Activated T-cell treated with anti-CD3 and anti-CD28 coated beads, Interleukin-2, amount 50 U/mL, for 48 hours (primary cell): ENCODE measurements at places on chromosomes 16 and 17.
A peak's percentile ranks its signal among the peaks of the same experiment; 100 is the strongest.

- DNase-seq: no peak
These were observed 53.7 kb downstream of the RPA1 start for GRCh38 chr17:1883536-1883935.

DNA sequence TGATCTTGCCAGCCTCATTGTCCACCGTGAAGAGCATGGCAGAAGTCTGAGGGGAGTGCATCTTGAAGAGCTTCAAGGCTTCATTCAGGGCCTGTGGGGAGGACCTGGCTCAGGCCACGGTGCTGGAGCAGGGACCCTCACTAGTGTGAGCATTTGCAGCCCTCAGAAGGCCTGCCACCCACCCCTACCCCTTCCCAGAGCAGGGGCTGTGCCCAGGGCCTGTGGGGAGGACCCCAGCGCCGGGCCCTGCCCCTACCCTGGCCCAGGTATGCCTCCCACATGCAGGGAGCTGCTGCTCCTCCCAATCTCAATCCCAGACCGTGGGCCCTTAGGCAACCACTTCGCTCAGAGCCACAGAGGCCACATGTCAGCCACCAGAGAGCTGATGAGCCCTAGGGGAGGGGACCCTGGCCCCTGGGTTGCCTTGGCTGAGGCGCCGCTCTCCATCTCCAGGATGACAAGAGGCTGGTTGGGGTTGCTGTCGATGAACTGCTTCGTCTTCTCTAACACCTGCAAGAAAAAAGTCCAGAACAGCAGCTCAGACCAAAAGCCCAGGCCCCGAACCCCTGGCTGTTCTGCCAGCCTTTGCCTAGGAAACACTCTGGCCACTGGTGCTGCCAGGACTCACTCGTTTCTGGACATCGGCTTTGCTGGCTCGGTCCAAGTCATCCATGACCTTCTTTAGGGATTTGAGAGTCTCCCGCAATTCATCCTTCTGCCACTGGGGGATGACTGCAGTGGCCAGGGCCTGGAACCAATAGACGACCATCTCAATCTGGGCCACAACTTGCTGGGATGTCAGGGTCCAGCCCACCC, 1.8 kb upstream of the EXOSC6 start:
- DNase-seq: peak; percentile 62

DNA sequence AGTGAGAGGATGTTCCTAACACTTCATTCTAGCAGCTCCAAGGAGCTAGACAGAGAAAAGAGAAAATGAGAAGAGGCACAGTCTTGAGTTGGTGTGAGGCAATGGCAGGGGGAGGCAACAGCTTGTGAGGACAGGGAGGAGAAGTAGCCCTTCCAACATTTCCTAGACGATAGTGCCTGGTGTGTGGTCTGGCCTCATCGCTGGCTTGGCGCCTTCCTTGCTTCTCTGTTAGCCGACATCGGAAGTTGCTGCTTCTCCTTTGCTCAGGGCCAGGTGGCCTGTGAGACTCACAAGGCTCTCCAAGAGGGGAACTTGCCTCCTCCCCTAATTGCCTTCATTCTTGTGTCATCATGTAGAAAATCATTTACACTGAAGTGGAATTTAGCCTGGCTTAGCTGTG, 208.7 kb downstream of the MAP2K4 start:
- DNase-seq: no peak

DNA sequence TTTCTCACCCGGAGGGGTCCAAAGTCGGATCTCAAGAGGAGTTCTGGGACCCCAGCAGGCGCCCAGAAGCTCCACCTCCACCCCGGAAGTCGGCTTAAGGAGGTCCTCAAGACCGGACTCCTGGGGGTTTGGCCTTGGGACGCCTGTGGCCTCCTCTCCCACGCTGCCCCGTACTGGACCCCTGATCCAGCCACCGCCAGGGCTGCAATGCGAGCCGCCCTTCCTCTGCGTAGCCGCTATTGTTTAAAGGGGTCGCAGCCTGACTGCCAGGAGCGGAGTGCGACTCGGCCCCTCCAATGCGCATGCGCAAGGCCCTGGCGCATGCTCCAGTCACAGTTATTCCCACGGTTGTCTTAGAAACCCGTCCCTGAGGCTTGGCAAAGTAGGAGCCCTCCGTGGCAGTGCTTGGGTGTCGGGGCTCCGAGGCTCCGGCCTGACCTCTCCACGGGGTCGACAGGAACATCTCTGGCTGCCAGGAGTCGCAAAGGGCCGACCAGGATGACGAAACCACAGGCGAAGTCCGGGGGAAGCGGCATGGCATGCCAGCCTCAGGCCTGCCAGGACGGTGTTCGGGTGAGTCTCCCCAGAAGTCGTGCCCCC, 719.0 kb downstream of the KCNJ18 start:
- DNase-seq: no peak

- DNase-seq: no peak
These were observed 63.0 kb upstream of the CLEC18A start for GRCh38 chr16:69888005-69888590.

DNA sequence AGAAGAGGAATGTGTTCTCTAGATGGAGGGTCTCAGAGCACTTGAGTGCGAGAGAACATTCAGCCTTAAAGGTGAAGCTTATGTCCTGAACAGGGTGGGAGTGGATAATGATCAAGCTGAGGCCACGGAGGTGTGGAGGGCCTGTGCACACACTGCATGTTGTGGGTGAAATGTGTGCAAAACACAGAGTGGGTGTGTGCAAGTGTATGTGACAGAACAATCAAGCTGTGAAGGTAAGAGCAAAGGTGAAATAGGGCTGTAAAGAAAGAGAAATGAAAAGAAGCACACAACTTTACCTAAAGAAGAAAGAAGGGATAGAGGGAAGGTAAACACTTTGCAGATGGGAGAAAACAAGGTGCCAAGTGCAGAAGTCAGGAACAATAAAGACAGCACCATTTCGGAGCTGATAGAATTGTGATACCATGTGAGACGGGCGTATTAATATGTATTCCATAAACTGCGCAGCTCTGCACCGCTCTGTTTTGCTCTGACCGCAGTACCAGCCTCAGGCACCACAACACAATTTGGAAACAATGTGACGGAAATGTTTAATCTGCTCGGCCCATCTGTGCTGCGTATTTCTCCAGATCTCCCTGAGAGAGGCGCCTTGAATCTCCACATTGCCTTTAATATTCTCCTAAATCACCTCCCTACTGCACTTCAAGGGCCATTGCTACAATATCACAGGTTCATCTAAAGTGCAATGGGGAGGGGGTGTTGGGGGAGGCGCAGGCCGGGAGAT, 40.6 kb downstream of the SNX11 start:
- no peak for DNase-seq

DNA sequence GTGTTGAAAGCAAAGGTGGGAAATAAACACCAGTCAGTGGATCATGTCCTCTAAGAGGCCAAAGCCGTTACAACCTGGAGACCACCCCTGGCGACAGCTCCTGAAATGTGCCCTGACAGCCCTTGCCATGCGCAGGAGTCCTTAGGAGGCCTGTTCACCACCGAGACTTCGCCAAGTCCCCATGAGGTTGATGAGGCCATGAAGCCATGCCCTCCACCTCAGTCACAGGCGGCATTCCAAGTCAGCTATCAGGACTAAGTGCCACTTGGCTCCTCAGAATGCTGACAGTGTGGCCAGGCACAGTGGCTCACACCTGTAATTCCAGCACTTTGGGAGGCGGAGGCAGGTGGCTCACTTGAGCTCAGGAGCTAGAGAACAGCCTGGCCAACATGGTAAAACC, 27.1 kb downstream of the ADAM11 start:
- DNase-seq: no peak

DNA sequence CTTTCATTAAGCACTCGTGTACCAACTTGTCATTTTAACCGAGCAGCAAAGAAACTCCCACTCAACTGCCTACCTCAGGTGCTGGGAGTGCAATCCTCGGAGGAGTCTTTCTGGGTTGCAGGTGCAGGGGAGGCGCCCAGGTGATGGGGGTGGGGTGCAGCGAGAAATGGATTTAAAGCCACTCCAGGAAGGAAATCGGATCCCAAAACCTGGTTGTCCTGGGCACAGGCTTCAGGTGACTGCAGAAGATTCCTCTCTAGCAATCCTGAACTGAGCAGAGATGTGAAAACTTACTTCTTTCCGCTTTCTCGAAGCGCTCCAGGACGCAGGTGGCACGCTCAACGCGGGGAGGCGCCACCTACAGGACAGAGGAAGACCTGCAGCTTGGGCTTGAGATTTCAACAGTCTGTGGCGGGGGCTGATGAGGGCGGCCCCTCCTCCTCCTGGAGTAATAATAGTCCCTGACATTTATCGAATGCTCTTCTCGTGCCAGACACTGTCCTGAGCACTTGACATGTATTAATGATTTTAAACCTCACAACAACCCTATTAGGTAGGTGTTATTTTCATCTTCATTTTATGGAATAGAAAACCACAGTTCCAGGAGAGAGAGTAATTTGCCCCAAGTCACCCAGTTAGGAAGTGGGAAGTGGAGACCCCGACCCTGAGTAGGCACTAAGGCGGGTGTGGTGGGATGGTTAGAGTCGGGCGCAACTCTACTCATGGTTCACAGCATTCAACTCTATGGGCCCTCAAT, 27.2 kb upstream of the SKAP1 start:
- peak; percentile 80 for DNase-seq

- no peak for DNase-seq
These were observed 10.0 kb downstream of the USP32 start for GRCh38 chr17:60381958-60382357.

DNA sequence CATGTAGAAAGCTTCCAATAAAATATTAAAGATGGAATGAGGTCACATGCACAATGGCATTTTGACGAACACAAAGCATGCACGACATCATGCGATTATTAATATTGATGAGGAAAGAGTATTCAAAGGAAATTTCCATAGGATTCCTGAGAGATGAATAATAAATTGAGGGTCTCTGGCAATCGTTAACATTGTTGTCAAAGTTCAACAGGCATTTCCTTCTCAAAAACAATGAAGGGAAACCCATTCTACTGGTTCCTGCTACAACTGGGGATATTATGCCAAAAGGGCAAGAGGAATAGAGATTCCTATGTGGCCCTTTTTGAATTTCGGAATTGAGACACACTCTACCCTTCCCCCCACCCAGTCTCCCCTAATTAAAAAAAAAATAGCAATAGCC, 128.3 kb upstream of the NUDT7 start:
- no peak for DNase-seq

DNA sequence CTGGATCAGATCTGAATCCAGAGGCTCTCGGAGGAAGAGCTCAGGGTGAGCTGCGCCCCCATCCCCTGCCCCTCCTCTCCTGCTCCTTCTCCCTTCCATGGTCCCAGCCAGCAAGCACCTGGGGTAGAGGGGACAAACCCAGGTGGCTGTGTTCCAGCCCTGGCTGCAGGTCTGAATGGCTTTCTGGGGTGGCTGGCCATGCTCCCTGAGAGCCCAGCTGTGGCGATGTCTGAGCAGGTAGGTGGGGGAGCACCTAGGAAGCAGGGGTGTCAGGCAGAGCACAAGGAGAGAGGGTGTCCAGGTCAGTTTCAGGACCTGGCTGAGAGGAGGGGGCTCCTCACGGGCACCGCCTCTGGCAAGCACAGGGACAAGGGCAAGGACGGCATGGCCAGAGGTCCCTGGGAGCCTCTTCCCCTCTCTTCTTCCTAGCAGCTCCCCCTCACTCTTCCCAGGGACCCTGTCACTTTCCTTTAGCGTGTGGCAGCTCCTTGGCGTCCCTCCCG, 310.0 kb downstream of the SEC14L1 start:
- no peak for DNase-seq

- no peak for DNase-seq
These were observed 7.5 kb upstream of the EDC4 start for GRCh38 chr16:67865318-67865717.

GRCh38 chr17:4480929-4481898, 17.5 kb upstream of the SPNS2 start:
- DNase-seq: peak; percentile 60

- DNase-seq: peak; percentile 44
These were observed 14.4 kb upstream of the GPRC5B start for GRCh38 chr16:19898924-19899604.

DNA sequence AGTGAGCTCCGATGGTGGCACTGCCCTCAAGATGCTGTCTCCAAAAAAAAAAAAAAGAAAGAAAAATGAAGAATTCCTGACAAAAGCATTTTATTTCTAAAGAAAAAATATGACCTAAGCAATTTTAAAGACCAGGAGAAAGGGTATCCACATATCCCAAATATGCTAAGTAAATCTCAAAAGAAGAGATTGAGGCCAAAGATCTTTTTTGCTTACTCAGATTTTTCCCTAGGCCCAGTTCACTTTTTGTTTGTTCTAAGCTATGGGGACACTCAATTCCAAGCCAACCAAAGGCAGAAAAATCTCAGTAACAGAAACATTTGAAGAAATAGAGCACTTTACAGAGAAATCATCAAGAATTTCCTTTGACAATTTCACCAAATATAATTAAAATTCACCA, 150.8 kb downstream of the SOX9 start:
- no peak for DNase-seq

GRCh38 chr16:53056392-53056881, 1.6 kb downstream of the CHD9 start:
- DNase-seq: no peak

- DNase-seq: peak; percentile 40
These were observed 16.9 kb downstream of the GRIN2C start for GRCh38 chr17:74842599-74843351.

DNA sequence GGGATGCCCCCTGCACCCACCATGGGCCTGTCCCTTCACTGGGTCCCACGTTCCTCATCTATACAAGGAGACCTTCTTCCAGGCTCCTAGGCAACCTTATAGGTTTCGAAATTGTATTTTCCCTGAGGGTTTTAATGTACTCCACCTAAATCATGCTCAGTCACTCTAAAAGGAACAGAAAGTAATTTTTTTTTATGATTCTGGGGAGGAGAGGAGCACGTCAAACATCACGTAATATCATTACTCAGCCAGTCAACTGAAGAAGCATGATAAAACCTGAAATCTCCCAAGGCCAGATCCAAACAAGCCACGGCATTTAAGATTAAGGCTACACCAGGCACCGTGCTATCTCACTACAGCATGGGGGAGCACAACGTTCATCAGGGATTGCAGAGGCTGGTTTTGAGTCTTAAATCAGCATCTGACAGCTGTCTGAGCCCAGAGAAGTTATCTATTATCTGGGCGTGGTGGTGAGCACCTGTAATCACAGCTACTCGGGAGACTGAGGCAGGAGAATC, 3.9 kb upstream of the TMEM114 start:
- no peak for DNase-seq

GRCh38 chr17:38815576-38816193, 9.4 kb downstream of the CWC25 start:
- DNase-seq: peak; percentile 45

GRCh38 chr16:81937305-81938038, 73.8 kb downstream of the SDR42E1 start:
- no peak for DNase-seq

DNA sequence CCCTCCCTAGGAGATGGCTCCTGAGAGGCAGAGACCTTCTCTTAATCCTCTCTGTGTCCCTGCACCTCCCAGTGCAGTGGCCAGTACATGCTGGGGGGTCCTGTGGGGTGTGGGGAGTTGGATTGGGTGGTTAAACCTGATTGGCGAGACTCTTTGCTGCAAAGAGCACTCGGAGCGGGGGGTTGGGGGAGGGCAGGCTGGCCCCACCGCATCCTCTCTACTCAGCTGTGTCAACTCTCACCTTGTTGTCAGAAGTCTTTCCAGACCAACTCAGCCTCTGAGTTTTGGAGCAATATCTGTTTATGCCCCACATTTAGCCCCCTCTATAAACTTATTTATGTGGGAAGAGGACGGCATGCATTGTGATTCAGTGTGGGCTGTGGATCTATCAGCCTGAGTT, 40.0 kb downstream of the SMARCE1 start:
- DNase-seq: peak; percentile 74

- no peak for DNase-seq
These were observed 92.2 kb downstream of the IRX3 start for GRCh38 chr16:54194334-54194743.
